COR-L47 (cell line): ENCODE measurements at places on chromosomes 5 and 9.

- peak; percentile 93 for DNase-seq
These were observed 124.4 kb downstream of the RFX3 start for GRCh38 chr9:3401221-3401954.

- DNase-seq, result no peak
These were observed 20.8 kb downstream of the TMEM245 start for GRCh38 chr9:109098960-109099308.

DNA sequence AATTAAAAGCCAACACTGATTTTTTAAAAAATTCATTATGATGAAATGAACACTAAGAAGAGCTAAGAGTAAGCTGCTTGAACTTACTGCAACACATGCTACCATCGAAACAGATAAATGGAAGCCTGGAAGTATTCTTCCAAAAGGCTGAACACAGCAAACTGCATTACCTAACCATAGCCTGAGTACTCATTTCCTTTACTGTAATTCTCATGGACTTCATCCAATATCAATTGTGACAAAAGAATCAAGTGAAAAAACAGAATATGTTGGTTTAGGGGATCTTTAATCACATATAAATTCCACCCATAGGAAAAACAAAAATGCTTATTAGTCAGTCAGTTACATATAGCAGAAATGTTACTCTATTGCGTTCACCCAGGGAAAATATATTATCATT is 68.5 kb downstream of the DROSHA start:
- no peak for DNase-seq

GRCh38 chr9:115367780-115368525 is 250.0 kb upstream of the TNC start:
- no peak for DNase-seq

DNA sequence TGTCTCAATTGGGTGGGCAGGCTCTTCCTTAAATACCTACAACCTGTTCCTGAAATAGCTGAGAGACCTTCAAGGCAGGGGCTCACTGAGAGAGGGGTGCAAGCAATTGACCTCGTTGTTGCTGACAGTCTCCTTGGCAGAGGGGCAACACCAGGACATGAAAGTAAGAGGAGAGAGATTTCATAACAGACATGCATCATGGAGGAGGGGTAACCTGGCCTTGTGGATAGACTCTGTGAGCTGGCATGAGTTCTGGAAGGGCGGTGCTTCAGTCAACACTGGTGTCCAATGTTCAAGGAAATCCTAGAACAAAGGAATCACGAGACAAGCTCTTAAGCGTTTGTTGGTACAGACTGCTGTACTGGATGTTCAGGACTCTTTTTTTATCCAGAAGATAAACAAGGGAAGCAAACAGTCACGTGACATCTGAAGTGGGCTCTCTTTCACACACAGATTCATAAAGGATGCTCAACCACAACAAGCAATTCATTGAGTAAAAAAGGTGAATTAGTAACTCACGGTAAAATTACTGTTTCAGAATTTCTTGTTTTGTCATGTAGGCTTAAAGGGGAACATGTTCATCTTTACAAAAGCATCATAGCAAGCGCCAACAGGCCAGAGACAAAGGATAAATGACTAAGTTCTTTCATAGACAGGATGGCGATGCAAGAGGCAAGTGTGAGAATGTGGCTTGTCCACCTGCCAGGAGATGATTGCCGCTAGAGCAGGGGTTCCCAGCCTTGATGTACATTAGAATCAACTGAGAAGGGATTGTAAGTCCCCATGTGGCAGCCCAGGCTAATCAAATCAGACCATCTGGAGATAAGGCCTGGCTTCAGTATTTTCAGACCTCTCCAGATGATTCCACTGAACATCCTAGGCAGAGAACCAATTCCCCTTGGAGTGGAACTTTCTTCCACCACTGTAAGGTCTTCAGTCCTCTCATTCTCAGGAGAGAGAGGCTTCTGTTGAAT is 20.7 kb downstream of the ANKRA2 start:
- peak; percentile 92 for DNase-seq

- no peak for DNase-seq
These were observed 101.8 kb downstream of the TTLL11 start for GRCh38 chr9:121991307-121991661.

- DNase-seq, result no peak
These were observed 94.2 kb upstream of the NFIL3 start for GRCh38 chr9:91517801-91518200.

DNA sequence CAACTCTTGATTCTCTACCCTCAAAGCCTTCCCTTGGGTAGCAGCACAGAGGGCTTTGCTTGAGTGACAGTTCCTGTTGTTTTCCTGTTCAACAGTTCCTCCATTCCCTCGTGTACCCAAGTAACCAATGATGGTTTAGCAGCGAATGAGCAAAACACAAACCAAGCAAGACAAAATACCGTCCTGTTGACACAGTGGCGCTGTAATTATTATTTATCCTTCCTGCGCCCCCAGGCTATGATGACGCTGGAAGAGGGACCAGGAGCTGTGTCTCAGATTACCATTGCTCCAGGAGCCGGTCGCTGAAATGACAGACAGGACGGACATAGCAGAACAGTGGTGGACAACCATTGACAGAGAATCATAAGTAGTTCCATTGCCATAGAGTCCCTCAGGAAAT is 154.8 kb downstream of the GADD45G start:
- peak; percentile 97 for DNase-seq

DNA sequence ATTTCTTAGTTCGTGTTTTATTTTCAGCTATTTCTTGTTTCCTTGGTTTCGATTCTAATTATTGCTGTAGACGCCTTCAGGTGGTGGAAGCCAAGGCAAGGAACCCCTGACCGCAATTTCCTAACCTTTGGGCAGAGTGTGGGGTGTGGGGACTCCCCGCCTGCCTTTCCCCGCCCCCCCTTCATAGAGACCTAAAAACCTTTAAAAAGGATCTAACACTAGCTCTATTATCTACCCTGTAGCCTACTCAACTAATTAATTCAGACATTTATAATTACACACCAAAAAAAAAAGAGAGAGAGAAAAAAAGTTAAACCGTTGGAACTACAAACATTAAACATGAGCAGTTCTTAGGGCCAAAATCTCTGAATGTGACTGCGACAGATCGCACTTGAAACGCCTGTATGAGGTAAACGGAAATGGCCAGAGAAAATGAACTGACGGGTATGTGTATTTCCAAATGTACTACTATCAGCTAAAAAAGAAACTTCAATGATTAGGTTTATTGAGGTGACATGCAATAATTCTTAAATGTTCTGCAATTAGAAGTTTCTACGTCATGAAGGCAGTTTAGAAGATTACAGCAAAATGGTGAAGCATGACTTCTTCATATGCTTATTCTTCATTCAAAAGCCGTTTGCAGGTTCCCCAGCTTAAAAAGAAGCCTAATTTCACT is 19.0 kb upstream of the FER start:
- no peak for DNase-seq

- DNase-seq, result no peak
These were observed 19.4 kb upstream of the LCP2 start for GRCh38 chr5:170316937-170317336.

DNA sequence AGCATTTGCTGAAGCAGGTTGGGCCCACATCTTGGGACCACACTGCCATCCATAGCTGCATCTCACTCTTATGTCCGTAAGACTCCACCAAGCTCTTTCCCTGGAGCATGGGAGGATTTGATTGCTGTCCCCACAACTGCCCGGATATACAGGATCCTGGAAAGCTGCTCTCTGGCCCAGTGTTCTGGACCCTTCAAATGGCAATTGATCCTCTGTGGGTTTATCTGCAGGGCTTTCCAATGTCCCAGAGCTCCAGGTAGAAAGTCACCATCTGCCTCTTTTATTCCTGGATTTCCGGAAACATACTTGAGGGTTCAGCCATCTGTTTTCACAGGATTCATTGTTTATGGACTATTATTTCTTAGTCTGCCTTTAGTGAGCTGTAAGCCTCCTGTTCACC is 214.6 kb downstream of the SREK1 start:
- DNase-seq, result no peak

DNA sequence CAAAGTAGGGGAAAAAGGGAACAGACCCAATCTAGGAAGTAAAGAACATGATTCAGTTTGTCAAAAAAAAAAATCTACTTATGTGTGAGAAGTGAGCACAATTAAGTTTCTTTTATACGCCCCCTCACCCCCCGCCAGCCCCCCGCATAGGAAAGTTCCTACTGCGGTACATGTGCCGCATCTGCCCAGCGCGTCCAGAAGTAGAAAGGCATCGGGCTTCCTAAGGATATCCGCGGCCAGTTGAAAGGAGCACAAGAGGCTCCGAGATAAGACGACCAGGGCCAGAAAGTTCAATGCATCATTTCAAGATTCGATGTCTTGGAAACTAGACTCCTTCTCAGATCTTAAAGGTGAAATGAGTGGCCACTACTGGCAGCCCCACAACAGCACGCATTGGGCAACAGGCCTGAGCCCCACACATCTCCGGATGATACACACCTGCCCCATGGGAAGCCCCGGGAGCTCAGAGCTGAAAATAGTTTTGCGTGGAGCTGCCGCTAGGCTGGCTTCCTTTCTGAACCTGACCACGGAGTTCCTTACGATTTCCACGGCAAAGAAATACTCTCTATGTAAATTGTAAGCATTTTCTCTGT is 203.9 kb downstream of the RAB3C start:
- no peak for DNase-seq

DNA sequence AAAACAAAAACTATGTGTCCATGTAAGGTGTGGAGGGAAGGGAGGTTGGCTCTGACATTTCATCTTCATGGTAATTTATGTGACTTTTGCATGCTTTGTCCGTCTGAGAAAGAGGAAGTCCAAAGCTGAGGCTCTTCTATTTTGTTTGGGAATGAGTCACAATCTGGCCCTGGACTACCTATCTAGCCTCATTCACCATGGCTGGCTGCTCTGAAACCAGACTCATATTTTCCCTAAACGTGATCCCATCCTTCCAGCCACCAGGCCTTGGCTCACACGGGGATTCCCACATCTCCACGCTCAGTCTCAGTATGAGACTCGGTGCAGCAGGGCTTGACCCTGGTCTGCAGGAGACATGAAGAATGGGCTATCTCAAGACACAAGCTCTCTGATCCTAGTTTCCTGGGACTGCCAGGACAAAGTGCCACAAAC is 672.8 kb downstream of the ACTL7B start:
- no peak for DNase-seq

GRCh38 chr5:27062451-27062850 is 24.1 kb upstream of the CDH9 start:
- no peak for DNase-seq

- no peak for DNase-seq
These were observed 194.8 kb downstream of the AUH start for GRCh38 chr9:91166796-91167366.

DNA sequence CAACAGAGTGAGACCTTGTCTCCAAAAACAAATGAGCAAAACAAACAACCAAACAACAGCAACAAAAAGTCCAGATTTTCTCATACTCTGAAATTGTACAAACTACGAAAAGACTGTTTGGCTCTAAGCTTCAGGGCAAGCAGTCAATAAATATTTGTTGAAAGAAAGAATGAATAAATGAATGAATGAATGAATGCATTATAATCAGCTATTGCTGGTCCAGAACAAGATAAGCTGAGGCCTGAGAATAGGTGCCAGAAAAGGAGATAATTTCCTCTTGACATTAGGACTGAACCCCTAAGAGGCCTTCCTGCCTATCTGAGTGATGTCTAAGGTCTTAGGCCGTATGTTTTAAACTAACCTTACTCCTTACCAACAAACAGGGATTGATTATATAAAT is 99.2 kb upstream of the IL6ST start:
- DNase-seq, result no peak

DNA sequence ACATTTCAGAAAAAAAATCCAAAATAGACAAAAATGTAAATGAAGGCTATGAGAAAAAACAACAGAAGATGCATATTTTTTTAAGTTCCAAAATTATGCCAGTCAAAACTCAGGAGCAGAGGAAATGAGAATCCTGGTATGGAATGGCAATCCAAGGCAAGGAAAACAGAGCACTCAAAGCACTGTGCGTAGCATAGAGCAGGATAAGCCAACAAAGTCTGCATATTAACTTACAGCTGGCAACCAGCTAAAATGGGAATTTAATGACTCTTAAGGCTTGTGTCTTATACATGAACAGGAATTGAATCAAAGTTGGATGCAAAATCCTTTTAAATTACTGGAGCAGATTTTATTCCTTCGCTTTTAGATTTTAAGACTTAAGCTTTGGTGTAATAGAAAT is 203.5 kb upstream of the DAPK1 start:
- no peak for DNase-seq

- DNase-seq, result no peak
These were observed 178.8 kb downstream of the CSNK1G3 start for GRCh38 chr5:123690821-123691220.

- DNase-seq, result no peak
These were observed 557 bp upstream of the PHF2 start for GRCh38 chr9:93575796-93576257.

GRCh38 chr5:150530423-150530822 is 22.5 kb downstream of the NDST1 start:
- DNase-seq, result no peak

- no peak for DNase-seq
These were observed 155.5 kb upstream of the SLC12A2 start for GRCh38 chr5:127928053-127928452.

DNA sequence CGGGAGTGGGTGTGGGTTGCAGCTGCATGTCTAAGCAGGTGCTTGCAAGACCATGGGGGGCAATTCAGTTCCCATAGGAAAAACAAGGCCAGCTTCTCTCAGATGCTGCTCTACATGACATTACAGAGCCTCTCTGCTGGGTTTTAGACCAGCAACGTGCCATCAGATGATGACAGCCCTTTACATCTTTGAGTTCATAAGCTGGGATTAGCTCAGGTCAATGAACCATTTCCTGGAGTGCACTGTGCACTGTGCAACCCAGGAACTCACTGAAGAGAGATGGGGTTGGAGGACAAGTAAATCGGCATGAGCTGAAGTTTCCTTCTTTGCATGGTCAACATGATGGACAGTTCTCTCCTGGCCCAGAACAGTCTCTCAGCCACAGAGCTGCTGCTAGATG is 160.6 kb downstream of the MARCHF11 start:
- DNase-seq, result no peak

- no peak for DNase-seq
These were observed 156.1 kb downstream of the DENND1A start for GRCh38 chr9:123773783-123774182.

- no peak for DNase-seq
These were observed 410.9 kb downstream of the BNC2 start for GRCh38 chr9:16459421-16460148.
